AG04449 (cell line): ENCODE measurements at places on chromosomes 13 and 19.

DNA sequence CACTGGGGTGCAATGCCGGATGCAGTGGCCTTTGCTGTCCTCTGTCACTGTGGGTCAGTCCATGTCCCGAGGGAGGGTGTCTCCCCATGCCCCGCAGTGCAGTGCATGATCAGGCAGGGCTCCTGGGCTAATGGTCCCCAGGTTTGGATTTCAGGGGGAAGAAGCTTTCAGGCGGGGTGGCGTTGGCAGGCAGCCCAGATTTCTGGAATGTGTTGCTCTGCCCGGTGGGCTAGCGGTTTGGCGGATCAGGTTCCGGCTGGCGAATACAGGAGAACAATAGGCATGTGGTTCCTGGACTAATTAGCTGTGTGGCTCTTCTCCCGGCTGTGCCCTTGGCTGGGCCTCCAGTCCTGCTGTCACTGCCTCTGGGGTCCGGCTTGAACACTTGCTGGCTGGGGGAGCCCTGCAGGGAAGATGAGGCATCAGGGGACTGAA, 141.3 kb downstream of the FGF9 start:
- DNase-seq, result no peak

GRCh38 chr13:62113179-62113578, 697.5 kb upstream of the PCDH20 start:
- DNase-seq, result no peak

DNA sequence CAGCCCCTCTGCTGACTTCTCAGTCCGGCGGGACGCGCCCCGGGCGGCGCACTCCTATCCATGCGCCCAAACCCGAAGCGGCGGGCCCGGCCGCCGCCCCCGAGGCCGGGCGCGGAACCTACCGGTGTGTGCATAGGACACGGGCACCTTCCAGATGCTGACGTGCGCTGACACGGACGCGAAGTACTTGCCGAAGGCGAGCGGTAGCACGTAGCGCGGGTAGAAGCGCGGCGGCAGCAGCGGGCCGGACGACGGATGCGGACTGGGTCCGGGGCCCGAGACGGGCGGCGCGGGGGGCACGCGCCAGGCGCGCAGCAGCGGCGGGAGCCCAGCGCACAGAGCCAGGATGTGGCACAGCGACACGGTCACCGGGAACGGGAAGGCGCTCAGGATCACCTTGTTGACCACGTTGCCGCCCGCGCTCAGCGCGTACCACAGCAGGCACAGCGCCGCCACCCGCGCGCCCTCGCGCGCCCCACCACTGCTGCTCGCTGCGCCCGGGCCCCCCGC, 338 bp downstream of the SLC35E1 start:
- no peak for DNase-seq

- no peak for DNase-seq
Observed at GRCh38 chr19:5586300-5587070, 18.7 kb upstream of the TINCR start.

DNA sequence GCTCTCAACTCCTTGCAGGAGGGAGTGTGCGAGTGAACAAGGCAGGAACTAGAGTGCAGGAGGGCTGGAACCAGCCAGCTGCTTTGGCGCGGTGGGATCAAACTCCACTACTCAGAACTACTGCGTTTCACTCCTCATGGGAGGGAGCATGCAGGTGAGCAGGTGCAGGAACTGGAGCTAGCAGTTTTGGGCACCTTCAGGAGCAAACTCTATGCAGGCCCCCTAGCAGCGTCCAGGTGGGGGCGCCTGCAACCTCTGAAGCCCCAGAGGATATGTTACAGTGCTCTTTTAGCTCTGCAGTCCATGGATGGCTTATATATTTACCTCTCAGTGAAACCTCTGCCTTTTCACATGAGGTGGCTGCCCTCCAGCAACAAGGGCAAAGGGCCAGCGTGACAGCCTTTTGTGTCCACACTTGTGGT, 1303.4 kb downstream of the PCDH9 start:
- no peak for DNase-seq
